NCI-H1694 (cell line): ENCODE measurements at places on chromosomes 1 and 21.
A peak's percentile ranks its signal among the peaks of the same experiment; 100 is the strongest.

DNA sequence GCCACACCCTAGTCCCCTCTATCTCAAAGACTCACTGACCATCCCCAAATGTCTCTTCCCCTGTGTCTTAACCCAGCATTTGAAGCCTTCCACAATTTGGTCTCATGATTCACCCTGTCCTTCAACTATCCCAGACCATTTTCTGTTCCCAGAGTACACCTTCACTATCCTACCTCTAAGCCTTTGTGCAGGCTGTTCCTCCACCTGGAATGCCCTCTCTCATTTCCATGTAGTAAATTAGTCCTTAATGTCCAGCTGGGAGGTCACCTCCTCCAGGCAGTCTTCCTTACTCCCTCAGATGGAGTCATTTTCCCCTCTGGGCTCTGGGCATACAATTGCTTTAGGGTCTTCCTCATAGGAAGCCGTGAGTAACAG is 31.1 kb upstream of the EPB41 start:
- no peak for DNase-seq

GRCh38 chr1:65948609-65949229 is 156.0 kb downstream of the PDE4B start:
- DNase-seq: no peak

DNA sequence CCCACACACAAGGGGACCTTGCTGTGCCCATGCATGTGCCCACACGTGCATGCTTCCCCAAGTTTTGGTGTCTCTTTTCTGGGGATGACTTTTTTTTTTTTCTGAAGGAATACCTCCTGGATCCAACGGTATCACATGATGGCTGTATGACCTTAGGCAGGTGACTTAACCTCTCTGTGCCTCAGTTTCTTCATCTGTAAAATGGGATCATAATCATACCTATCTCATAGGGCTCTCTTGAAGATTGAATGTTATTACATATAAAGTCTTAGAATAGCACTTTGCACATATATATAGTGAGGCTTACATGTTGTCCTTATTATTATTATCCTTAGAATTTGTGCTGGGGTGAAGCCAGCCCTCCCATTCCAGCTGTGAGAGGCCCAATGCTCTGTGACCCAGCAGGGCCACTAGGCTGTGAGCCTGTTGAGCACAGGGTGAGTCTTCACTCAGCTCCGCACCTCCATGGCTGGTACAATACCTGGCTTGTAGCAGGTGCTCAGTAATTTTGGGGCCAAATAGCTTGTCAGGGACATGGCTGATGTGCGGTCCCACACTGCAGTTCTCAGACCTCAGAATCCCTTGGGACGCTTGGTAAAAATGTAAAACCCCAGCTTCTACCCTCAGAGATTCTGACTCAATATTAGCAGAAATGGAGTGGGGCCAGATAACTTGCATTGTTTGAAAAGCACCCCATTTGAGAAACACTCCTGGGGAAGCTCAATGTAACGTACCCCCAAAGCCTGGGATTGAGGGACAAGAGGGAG is 20.6 kb downstream of the STUM start:
- DNase-seq: no peak

- DNase-seq: no peak
These were observed 57.4 kb downstream of the UCK2 start for GRCh38 chr1:165884690-165885304.

DNA sequence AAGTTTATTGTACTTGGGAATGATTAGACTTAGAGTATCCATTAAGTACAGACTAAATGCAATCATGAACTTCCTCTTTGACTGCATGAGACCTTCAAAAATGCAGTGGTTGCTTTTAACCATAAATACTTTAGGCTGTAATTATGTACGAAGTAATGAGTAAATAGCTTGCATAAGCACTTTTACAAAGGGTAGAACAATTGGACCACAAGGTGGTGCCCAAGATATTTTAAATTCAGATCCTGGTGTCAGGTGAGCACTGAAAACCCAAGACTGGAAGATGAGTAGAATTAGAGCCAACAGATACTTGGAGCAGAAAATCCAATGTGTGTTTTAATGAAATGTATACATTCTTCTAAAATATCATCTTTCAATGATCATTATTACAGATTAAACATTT is 43.4 kb upstream of the RHOU start:
- peak; percentile 65 for DNase-seq

DNA sequence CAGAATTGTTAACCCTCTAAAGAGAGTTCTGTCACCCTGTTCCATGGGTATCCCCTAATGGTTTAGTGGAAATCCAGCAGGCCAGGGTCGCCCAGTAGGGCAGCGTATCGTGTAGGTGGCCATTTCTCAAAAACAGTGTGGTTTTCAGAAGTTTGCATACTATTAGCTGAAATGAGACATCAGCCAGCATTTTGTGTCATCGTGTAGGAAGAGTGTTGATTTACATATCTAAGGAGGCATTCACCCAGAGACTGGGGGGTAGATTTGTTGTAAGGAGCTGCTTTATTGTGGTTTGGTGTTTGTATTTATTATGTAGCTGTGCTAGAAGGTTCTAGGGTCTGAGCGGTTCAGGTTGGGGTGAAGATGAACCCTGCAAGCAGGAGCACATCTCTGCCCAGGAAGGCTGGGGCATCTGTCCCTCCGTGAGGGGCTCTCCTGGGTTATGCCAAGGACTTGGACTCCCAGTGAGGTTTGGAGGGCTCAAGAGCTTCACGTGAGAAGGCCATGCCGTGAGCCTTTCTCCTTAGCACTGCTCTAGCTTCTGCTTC is 174.4 kb downstream of the PGBD5 start:
- no peak for DNase-seq

- no peak for DNase-seq
These were observed 104.0 kb upstream of the WNT4 start for GRCh38 chr1:22246755-22247480.

- DNase-seq: no peak
These were observed 137.2 kb downstream of the KCTD3 start for GRCh38 chr1:215704089-215704860.

DNA sequence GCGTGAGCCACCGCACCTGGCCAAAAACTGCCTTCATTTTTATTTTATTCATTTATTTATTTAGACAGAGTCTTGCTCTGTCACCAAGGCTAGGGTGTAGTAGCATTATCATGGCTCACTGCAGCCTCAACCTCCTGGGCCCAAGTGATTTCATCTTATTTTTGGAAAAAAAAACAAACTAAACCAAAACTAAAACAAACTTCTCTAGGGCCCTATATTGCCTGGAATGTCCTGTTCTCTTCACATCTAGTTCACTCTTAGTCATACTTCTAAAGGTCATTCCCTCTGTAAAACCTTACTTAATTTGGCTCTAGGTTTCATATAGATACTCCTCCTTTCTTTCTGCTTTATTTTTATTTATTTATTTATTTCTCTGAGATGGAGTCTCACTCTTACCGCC is 15.6 kb downstream of the RPS27 start:
- no peak for DNase-seq

DNA sequence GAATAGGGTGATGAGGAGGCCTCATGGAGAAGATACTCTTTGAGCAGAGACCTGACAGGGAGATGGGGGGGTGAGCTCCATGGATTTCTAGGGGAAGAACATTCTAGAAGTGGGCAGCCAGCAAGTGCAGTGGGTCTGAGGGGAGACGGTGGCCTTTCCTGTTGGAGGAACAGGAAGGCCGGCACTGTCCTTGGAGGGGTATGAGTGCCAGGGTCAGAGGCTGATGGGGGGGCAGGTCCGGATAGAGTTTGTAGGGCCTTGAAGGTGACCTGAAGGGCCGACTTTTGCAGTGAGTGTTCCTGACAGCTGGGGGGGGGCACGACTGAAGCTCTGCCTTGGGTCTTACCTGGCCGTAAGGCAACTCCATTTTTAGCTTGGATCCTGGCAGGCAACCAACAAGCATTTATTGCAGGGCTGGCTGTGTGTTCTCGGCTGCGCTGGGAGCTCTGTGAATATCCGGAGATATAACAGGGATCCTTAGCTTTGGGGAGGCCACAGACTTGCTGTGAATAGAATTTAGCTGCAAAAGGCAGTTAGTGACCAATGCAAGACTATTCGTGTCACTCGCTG is 130.6 kb downstream of the MRPS6 start:
- DNase-seq: no peak

DNA sequence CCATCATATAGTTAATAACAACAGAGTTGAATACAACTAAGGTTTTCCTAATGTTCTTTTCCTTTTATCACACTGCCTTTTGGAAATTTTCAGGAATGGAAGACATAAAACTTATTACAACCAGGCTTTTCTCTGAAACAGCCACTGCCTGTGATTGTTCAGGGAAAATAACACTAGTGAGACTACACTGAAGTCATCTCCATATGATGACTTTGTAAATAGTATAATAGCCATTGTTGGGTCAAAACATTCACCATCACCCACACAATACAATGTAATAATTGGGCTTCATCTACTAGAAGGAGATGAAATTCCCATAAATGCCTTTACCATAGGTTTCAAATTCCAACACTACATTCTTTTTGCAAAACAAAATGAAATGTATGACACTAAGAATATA is 5.0 kb downstream of the TESK2 start:
- no peak for DNase-seq

GRCh38 chr21:34974162-34974981 is 74.7 kb downstream of the RUNX1 start:
- no peak for DNase-seq

DNA sequence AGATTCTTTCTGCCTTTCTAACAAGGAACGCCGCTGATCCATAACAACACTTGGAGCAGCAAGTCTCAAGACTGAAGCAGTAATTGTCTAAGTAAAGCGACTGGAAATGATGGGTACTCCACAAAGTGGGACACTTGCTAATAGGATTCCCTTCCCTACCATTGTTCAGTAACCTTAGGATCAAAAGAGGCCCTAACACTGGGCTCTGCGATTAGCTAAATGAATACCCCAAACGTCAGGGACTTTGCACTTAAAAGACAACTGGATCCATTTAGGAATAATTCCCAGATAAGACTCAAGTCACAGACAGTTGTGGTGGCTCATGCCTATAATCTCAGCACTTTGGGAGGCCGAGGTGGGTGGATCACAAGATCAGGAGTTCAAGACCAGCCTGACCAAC is 221.9 kb upstream of the FGGY start:
- no peak for DNase-seq

DNA sequence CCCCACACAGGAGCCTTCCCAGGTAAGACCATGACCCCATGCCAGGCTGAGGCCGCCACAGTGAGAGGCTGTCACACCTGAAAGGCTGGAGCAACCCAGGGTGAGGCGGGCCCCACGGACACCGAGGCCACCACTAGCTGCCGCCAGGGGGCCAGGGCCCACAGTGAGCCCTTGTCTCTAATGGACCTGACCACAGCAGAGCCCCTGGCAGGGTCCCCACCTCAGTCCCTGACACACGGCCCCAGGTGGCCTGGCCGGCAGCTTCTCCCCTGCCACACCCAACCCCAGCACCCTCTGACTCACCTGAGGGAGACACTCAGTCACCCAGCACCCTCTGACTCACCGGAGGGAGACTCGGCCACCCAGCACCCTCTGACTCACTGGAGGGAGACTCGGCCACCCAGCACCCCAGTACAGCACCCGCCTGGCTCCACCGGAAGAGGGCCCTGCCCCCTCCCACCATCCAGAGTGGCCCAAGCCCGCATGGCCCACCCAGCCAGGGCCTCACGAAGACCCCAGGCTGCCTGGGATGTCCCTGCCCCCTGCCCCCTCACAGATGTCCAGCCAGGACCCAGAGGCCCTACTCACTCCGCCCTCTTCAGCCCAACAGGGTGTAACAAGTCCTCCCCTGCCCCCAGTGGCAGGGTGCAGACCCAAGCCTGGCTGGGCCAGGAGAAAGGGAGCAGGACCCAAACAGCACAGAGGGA is 4.4 kb downstream of the DVL1 start:
- DNase-seq: no peak

DNA sequence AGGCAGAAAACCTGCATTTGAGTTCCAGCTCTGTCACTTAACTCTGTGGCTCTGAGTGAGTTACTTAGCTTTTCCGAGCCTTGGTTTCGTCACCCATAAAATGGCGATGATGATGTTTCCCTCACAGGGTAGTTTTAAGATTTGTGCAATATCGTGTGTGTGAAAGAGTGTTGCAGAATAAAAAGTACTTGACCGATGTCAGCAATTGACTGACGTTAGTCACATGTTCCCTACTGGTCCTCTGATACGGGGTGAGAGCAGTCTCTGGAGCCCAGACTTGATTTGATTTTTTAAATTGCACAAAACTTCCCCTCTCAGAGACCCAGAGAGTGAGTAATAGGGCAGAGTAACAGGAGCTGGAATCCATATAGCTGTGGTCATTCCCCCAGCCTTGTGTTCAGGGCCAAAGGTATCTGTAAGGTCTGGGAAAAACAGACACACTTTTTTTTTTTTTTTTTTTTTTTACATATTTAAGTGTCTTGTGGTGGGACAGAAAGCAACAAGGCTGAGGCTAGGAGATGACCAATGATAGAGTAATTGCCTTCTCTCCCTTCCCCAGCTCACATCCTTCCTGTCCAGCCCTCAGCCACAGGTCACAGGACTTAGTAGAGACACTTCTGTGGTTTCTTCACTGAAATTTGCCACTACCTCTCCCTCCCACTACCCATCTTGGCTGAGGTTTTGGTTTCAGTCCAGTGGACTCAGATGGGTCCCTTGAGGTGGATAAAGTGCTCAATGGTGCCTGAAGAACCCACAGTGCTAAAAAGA is 2.0 kb downstream of the FCER1G start:
- DNase-seq: no peak

DNA sequence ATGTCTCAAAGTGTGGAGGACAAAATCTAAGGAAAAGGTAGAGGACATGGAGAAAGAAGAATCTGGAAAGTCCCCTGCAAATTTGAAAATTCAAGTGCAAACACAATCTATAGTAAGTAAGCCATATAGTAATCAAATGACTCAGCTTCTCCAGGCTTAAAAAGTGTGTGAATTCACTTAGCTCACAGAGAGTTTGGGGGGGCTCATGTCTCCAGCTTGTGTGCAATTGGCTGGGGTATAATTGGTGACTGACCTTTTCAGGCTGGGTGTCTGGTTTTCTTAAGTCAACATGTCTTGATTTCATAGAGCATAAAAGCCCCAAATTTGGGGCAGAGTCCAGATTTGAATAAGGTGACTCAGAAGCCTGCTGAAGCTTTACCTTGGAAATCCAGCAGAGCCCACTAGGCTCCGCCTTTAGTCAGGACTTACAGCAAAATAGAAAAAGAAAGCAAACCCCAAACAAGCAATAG is 8.6 kb downstream of the CLDN14 start:
- no peak for DNase-seq

GRCh38 chr1:97377432-97378034 is 543.3 kb downstream of the DPYD start:
- DNase-seq: no peak

DNA sequence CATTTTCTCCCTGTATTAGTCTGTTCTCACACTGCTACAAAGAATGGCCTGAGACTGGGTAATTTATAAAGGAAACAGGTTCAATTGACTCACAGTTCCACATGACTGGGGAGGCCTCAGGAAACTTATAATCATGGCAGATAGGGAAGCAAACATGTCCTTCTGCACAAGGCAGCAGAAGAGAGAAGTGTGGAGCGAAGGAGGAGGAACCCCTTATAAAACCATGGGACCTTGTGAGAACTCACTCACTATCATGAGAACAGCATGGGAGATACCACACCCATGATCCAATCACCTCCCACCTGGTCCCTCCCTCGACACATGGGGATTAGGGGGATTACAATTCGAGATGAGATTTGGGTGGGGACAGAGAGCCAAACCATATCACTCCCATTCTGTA is 35.2 kb upstream of the EEIG2 start:
- DNase-seq: no peak
